ENCODE measurements at places on chromosomes 3 and 15. TPM values are rescaled to one million over a fixed set of nuclear protein-coding genes. Genes with fewer than 3 reads are reported as not detected.

Gene PLCL2
- 35.4 TPM for total RNA-seq

Gene NEK10
- 1.9 TPM for total RNA-seq

Gene ZNF770
- 19.2 TPM for total RNA-seq

- no peak for DNase-seq
Observed at GRCh38 chr15:64282701-64283100, 73.3 kb downstream of the CSNK1G1 start.

Gene SUSD5
- 0.32 TPM for total RNA-seq

DNA sequence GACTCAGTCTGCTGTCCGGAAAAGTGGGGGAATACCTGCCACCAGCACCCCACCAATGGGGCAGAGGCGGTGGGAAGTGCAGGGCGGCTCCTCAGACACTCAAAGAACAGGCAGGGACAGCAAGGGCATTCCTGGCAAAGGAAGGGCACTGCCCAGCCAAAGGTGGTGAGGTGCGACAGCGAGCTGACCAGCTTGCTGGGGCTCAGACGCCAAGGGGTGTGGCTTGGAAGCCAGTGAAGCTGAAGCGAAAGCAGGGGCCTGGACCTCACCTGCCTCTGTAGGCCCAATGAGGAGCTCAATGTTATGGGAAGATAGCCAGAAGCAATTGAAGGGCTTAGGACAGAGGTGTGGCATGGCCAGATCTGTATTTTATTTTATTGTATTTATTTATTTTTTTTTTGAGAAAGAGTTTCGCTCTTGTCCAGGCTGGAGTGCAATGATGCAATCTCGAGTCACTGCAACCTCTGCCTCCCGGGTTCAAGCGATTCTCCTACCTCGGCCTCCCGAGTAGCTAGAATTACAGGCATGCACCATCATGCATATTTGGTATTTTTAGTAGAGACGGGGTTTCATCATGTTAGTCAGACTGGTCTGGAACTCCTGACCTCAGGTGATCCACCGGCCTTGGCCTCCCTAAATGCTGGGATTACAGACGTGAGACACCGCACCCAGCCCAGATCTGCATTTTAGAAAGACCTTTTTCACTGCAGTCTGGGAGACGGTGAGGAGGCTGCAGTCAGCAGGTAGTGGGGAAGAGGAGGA, 4.4 kb upstream of the LMAN1L start:
- peak; percentile 79 for DNase-seq

GRCh38 chr3:171481011-171481410, 20.8 kb upstream of the TNIK start:
- DNase-seq: no peak

DNA sequence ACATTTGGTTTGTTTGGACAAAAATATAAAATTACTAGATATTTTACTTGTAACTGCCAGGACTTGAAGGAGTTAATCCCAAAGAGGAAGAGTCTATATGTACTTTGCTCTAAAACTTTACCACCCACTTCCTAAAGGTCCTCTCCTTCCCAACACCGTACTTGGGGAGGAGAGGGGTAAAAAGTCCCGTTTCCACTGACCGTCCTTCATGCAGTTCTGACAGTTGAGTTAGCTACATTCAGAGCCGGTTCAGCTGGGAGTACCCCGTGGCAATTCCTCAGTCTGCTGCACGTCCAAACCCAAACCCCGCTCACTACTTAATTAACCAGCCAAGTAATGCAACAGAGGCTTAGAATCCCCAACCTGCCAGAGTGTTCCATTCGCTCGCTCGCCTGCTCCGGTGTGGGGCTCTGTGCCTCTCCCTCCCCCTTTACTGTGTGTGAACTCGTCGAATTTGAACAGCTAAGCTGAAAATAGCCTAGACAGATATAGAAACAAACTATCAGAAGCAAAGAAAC, 519.7 kb downstream of the FOXP1 start:
- no peak for DNase-seq

Gene HYAL1
- total RNA-seq: 1.8 TPM

Gene MME
- total RNA-seq: 0.82 TPM

GRCh38 chr3:19363071-19363470, 214.8 kb downstream of the KCNH8 start:
- DNase-seq: no peak

GRCh38 chr3:175672119-175672689, 813.1 kb downstream of the NAALADL2 start:
- no peak for DNase-seq

Gene NR1I2
- 220 TPM for total RNA-seq

GRCh38 chr3:64518496-64518895, 169.3 kb downstream of the ADAMTS9 start:
- DNase-seq: no peak

Gene PHC3
- total RNA-seq: 78.1 TPM

GRCh38 chr15:46127361-46127874, 492.6 kb downstream of the SQOR start:
- no peak for DNase-seq

Measured in transverse colon (tissue), 4 donors.